ENCODE measurements at places on chromosomes 3 and 15.

DNA sequence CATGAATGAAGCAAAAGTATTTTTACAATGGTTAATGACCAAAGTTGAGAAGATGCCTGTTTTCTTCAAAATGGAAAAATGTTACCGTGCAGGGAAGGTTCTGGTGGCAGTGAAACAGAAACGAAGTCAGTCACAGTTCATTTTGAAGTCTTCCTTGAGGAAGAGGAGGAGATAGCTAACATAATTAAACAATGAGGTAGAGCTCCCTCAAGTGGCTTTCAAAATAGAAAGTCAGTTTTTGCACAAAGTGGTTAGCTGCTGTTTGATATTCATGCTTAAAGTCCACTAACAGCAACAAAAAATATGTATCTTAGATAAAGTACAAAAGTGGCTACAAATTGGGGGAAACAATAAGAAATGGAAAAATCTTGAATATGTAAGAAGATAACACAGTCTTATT is 87.3 kb downstream of the TFG start:
- peak; percentile 51 for DNase-seq

DNA sequence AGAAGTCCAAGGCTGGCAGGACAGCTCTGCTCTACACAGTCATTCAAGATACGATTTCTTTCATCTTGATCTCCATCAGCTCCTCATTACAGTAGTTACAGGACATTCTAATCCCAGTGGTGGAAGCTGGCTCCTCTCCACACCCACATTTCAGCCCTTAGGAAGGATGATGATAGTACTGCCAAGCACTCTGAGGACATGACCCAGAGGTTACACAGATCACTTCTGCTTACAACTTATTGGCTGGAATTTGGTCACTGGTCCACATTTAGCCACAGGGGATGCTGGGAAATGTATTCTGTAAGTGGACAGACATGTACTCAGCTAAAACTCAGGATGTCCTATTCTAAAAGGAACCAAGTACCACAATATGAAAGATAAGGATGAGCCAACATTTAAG is 77.1 kb downstream of the IQCH start:
- DNase-seq: no peak

- DNase-seq: no peak
Observed at GRCh38 chr15:60219866-60220265, 177.9 kb downstream of the ANXA2 start.

DNA sequence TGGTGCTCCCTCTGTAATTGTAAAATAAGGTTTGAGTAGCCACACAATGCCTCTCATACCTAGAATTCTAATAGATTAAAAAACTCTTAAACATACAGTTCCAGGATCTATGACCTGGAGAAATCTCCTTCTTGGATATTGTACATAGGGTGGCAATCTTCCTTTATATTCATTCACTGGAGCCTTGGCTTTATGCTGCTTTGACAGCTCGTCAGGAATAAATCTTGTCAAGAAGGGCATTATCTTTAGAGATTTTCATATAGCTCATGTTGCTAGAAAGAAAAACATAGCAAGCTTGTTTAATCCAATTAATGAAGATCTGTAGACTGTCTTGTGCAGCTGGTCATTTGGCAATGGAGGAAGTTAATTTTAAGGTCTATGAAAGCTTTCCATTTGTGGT is 131.1 kb downstream of the PYDC2 start:
- DNase-seq: no peak

- no peak for DNase-seq
Observed at GRCh38 chr15:100340721-100341238, 995 bp downstream of the ADAMTS17 start.

DNA sequence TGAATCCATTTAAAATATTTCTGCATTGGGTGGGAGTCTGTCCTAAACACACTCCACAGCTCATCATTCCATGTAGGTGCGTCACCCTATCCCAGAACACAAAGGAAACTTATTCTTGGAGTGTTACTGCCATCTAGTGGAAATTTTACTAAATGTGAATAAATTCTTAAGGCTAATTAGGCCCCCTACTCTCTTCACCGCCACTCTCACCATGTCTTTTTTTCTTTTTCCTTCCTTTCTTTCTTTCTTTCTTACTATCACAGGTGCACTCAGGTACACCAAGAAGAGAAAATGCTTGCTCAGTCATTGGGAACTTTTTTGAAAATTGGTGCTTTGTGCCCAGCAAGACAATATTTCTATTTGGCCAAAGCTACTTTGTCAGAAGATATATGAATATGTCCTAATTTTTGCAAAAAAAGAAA is 26.4 kb upstream of the ATP8B4 start:
- peak; percentile 61 for DNase-seq

- DNase-seq: no peak
Observed at GRCh38 chr3:169118666-169119370, 544.7 kb downstream of the MECOM start.
